ENCODE measurements at places on chromosomes 1 and 21.

GRCh38 chr1:223652436-223652941, 13.0 kb downstream of the CAPN8 start:
- no peak for DNase-seq

GRCh38 chr1:203282720-203283542, 22.4 kb upstream of the BTG2 start:
- no peak for DNase-seq

DNA sequence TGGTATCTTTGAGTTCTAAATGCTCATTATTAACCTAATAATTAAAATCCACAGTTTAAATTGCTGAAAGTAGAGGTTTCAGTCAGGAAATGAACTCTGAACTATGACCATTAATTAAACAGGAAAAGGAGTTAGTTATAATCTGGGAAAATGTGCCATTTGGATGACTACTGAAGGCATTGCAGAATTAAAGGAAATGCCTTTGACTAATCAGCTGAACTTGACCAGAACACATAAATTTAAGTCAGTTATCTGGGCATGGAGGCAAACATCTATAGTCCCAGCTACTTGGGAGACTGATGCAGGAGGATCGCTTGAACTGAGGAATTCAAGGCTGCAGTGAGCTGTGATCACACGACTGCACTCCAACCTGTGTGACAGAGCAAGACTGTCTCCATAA, 31.9 kb downstream of the SLC44A5 start:
- DNase-seq: no peak

DNA sequence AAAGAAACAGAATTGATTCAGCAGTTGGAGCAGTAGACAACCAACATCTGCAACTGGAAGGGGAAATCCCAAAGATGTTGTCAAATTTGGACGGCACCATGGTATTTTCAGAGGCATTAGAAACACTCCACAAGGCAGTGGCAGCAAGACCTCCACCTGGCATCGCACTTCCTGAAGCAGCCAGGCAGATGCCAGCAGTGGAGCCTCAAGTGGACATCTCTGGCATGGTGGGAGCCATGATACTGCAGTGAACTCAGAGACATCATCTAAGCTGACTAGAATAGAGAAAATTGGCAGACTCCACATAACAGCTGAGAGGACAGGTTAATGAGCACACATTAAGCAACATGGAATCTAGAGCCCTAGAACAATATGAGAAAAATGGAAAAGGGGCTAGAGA, 33.9 kb upstream of the RGS8 start:
- DNase-seq: no peak

- DNase-seq: no peak
Observed at GRCh38 chr1:38497921-38498656, 361.5 kb downstream of the RRAGC start.

DNA sequence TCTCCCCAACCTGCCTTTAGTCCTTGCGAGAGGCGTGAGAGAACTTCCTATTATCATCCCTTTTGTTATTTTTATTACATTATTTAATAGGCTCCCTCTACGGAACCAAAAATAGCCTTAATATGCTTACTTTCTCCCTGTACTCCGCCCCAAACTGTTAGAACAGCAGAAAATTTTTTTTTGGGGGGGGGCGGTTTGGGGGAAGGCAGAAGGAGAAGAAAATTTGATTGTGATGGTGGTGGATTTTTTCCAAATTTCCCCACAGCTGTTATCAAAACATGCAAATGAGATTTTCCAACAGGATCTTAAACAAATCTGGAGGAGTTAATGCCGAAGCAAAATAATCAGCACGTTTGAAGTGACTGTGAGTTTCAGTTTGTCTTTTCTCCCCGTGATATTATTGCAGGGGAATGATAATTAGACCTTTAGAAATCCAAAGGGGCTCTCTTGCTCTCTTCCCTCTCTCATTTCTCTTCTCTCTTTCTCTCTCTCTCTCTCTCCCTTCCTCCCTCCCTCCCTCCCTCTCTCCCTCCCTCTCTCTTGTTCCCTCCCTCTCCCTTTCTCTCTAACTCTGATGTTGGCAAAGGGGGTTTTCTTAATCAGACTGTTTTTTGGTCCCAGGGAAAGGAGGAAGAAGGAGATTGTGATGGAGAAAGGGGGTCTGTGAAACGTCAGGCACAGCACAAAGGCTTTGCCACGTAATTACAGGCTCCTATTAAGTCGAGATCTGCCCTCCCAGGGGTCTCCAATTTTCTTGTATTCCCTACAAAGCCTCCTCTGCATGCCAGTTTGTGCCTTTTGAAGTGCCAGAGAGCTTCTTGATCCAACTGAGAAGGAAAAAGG, 1.1 kb upstream of the PRRX1 start:
- no peak for DNase-seq

- DNase-seq: no peak
Observed at GRCh38 chr1:37763791-37764413, 1.0 kb downstream of the EPHA10 start.

All from T-helper 17 cell (primary cell).